ENCODE measurements at places on chromosomes 12 and 14. TPM values are rescaled to one million over a fixed set of nuclear protein-coding genes. Genes with fewer than 3 reads are reported as not detected.

Gene TOMM20L
- not detected for total RNA-seq

DNA sequence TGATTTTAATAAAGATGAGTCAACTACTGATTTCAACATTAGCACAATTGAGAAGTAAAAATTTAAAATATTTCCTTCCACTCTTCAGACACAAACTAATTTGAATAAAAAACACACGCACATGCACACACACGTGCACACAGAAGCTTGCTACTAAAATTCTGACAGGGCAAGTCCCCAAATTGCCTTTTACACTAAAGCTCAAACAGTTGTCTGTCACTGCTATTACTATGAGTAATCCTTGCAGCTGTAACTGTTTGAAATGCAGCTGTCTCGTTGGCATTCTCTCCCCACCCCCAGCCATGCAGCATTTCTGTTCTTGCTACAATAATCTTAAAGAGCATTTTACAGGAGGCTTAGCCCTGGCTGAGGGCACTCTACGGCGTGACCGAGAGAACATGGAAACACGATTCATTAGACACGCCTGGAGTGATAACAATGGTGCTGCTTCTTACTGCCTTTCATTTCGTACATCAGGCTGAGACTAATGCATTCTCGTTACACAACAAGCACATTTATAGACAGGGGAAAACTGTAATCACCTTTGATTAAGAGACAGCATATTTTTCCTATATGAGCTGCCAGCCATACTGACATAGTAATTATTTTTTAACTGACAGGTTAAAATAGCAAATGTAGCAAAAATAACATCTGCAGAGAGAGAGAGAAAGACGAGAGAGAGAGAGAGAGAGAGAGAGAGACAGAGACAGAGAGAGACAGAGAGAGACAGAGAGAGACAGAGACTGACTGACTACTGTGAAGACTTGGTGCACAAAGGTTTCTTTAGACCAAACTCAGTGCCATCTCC is 153.8 kb downstream of the MED13L start:
- H3K27me3 ChIP-seq = no peaks in the 10 kb centered on the region
- no peak overlapping the region for H3K4me3 ChIP-seq
- peaks cover 97% of the 10 kb centered on the region for H3K4me1 ChIP-seq
- DNase-seq = no peak
- no peaks in the 10 kb centered on the region for H3K36me3 ChIP-seq

GRCh38 chr12:122166422-122167349 is 7.3 kb downstream of the IL31 start:
- H3K27ac ChIP-seq = no peak overlapping the region
- H3K36me3 ChIP-seq = no peaks in the 10 kb centered on the region
- no peak overlapping the region for H3K4me3 ChIP-seq
- DNase-seq = no peak
- peaks cover 15% of the 10 kb centered on the region for H3K27me3 ChIP-seq

DNA sequence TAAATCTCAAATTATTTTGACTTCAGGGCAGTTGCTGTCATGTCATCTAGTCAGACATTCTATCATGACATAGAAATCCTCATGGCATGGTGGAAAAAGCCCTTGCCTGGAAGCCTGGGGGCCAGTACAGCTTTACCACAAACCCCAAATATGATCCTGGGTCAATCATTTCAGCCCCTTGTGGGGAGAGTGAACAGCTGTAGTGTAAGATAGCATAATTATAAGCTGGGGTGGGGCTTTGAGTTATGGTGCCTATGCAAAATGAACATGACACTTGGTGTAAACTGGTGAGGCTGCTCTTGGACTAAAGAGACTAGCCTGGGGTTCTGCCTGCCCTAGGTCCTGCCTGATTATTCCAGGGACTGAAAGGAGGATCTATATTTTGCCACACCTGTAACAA is 207.7 kb upstream of the DDHD1 start:
- no peak for DNase-seq
- H3K27ac ChIP-seq = no peak overlapping the region
- H3K36me3 ChIP-seq = no peaks in the 10 kb centered on the region
- H3K4me1 ChIP-seq = peaks cover 2% of the 10 kb centered on the region
- no peak overlapping the region for H3K4me3 ChIP-seq
- no peaks in the 10 kb centered on the region for H3K27me3 ChIP-seq

- H3K27me3 ChIP-seq = no peaks in the 10 kb centered on the region
- H3K36me3 ChIP-seq = no peaks in the 10 kb centered on the region
- H3K27ac ChIP-seq = no peak overlapping the region
- H3K4me1 ChIP-seq = no peaks in the 10 kb centered on the region
- H3K4me3 ChIP-seq = no peak overlapping the region
- DNase-seq = no peak
These were observed 34.5 kb downstream of the RTN1 start for GRCh38 chr14:59836116-59836515.

- no peaks in the 10 kb centered on the region for H3K36me3 ChIP-seq
- H3K27me3 ChIP-seq = no peaks in the 10 kb centered on the region
- no peak overlapping the region for H3K27ac ChIP-seq
- DNase-seq = no peak
- H3K4me1 ChIP-seq = no peaks in the 10 kb centered on the region
These were observed 47.9 kb downstream of the VCPKMT start for GRCh38 chr14:50068496-50068895.

- no peak overlapping the region for H3K27ac ChIP-seq
- H3K4me1 ChIP-seq = no peaks in the 10 kb centered on the region
- no peak overlapping the region for H3K4me3 ChIP-seq
- no peak for DNase-seq
- no peaks in the 10 kb centered on the region for H3K27me3 ChIP-seq
- H3K36me3 ChIP-seq = no peaks in the 10 kb centered on the region
These were observed 131.6 kb downstream of the SEC23A start for GRCh38 chr14:38971258-38971921.

Gene FAM234B
- 5.9 TPM for total RNA-seq

- H3K4me3 ChIP-seq = no peak overlapping the region
- no peak overlapping the region for H3K27ac ChIP-seq
- H3K4me1 ChIP-seq = no peaks in the 10 kb centered on the region
- no peaks in the 10 kb centered on the region for H3K27me3 ChIP-seq
- no peaks in the 10 kb centered on the region for H3K36me3 ChIP-seq
These were observed 229.1 kb downstream of the KCNC2 start for GRCh38 chr12:74980510-74980909.

DNA sequence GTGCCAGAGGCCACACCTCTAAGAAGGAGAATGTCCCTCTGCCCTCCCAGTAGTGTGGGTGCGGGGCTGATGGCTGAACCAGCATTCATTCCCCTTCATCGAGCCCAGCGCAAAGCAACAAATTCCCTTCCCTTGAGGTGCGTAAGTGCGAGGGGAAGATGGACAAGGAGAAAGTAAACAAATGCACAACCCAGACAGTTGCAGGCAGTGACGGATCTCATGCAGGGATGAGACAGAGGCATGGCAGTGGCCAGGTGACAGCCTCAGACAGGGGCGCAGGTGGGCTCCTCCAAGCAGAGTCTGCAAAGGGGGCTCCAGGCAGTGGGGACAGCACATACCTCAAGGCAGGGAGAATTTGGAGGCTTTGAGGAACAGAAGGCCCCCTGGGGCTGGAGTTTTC is 2.3 kb upstream of the MYL2 start:
- no peaks in the 10 kb centered on the region for H3K36me3 ChIP-seq
- no peak for DNase-seq
- no peaks in the 10 kb centered on the region for H3K4me1 ChIP-seq
- H3K4me3 ChIP-seq = no peak overlapping the region
- H3K27me3 ChIP-seq = no peaks in the 10 kb centered on the region
- no peak overlapping the region for H3K27ac ChIP-seq

Gene SLC5A8
- total RNA-seq = not detected

DNA sequence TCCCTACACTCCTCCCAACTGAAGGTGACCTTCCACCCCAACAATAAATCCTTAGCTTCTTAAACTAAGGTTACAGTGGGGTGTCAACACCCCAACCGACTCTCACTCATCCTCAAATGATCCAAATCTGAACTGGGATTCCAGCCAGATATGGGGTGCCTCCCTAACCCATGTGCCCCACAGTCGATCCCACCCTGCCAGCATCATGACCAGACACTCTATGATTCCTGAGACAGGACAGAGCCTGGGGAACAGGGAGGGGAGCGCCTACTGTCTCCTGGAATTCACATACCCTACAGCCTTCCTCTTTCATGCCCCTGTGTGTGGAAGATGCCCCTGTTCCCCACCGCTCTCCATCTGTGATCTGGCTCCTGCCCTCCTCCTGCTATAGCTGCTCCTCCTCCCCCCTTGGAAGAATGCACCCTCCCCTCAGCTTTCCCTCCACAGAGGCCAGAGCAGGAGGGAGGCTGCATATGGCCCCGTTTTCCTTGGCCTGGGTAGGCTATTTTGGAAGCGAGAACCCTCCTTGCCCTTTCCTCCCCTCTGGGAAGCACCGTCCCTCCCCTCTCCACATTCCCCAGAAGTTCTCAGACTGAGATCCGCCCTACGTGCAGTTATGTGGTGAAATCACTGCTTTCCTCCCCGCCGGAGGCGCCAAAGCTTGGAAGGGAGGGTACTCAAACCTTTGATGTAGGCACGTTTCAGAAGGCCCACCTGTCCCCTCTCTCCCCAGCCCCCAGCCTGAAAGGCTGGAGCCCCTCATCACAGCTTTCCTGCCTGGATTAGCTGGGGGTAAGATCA is 48.0 kb downstream of the SMUG1 start:
- DNase-seq = no peak
- H3K27me3 ChIP-seq = no peaks in the 10 kb centered on the region
- H3K27ac ChIP-seq = peak overlapping the region; percentile 71
- no peak overlapping the region for H3K4me3 ChIP-seq
- no peaks in the 10 kb centered on the region for H3K36me3 ChIP-seq

DNA sequence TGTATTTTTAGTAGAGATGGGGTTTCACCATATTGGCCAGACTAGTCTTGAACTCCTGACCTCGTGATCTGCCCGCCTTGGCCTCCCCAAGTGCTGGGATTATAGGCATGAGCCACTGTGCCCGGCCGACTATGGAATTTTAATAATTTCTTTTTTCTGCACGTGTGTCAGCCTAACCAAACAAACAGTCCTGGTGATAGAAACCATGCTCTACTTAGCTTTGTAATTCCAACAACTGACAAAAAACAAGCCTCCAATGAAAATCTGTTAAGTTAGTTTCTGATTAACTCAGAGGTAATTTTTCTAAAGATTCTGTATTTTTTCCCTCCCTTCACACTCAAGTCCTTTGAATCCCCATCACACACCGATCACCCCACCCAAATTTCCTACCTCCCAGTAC is 15.3 kb downstream of the COQ10A start:
- no peak overlapping the region for H3K4me3 ChIP-seq
- no peak for DNase-seq
- H3K27ac ChIP-seq = no peak overlapping the region
- no peaks in the 10 kb centered on the region for H3K27me3 ChIP-seq

Gene GMPR2
- total RNA-seq = 43.1 TPM

GRCh38 chr14:71398450-71398849 is 491.2 kb downstream of the PCNX1 start:
- no peaks in the 10 kb centered on the region for H3K27me3 ChIP-seq
- no peak for DNase-seq
- H3K27ac ChIP-seq = no peak overlapping the region
- H3K4me3 ChIP-seq = no peak overlapping the region
- H3K4me1 ChIP-seq = peaks cover 10% of the 10 kb centered on the region
- H3K36me3 ChIP-seq = no peaks in the 10 kb centered on the region

DNA sequence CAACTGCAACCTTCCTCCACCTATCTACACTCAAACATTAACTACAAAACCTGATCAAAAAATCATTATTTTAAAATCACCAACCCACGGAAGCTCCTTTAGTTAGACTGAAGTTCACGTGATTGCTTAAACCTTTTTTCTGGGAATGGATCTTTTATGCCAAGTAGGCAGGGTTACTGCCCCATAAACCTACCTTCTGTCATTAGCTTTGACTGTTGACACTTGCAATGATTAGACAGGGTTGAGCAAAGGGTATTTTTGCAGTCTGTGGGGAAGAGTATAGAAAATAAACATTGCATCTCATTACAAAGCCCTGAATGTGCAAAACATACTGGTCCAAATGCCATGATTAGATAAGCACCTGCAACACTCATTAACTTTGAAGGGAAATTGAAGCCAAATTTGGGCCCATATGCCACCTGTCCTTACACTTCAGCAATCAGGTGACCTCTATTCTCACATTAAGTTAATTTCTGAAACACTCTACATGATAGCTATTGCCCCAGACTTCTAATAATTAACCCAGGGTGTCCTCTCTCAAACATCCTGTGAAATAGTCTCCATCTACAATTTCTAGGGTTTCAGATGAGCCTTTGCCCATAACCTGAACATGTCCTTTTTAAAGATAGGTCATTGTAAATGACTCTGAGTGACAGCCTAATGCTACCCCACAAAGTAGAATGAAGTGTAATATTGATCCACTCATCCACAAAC is 156.0 kb upstream of the PLEKHG7 start:
- no peak overlapping the region for H3K27ac ChIP-seq
- no peak overlapping the region for H3K4me3 ChIP-seq
- H3K36me3 ChIP-seq = no peaks in the 10 kb centered on the region
- H3K27me3 ChIP-seq = no peaks in the 10 kb centered on the region
- peaks cover 14% of the 10 kb centered on the region for H3K4me1 ChIP-seq
- DNase-seq = no peak

DNA sequence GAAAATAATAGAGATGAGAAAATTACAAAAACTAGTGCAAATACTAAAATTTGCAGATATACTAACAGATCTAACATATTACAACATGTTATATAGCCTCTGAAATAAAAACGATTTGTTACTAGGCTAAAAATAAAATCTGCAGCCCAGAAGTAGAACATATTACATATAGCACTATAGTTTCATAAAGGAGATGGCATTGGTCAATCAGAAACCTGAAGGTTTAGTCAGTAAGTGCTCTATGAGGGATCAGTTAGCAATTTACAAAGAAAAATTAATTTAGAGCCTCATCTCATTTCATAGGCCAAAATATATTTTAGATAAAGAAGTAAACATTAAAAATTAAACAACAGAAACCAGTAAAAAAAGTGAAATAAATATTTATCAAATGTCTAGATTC is 41.0 kb downstream of the IFNG-AS1 start:
- DNase-seq = no peak
- H3K36me3 ChIP-seq = no peaks in the 10 kb centered on the region
- H3K27me3 ChIP-seq = no peaks in the 10 kb centered on the region
- H3K27ac ChIP-seq = no peak overlapping the region
- no peak overlapping the region for H3K4me3 ChIP-seq

- H3K36me3 ChIP-seq = no peaks in the 10 kb centered on the region
- H3K4me1 ChIP-seq = peaks cover 33% of the 10 kb centered on the region
- no peaks in the 10 kb centered on the region for H3K27me3 ChIP-seq
- no peak for DNase-seq
These were observed 768.5 kb downstream of the DIO2 start for GRCh38 chr14:79442786-79443185.

DNA sequence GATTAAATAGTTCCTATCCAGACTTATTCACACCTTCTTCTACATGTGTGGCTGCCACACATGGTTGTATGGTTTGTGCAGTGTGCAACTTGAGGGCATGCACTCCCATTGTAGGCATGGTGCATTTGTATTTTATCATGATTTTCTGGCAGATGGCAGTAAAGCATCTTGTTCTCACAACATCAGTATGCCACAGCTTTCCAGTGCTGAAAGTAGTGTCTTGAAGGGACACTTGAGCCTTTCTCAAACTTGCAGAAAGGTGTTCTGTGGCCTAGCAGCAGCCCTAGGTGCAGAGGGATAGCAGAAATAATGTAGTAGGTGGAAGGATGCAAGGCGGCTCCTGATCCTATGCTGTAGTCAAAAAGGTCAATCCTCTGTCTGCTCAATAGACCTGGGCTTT is 72.9 kb downstream of the LMNTD1 start:
- no peaks in the 10 kb centered on the region for H3K27me3 ChIP-seq
- H3K36me3 ChIP-seq = no peaks in the 10 kb centered on the region
- H3K27ac ChIP-seq = no peak overlapping the region
- no peaks in the 10 kb centered on the region for H3K4me1 ChIP-seq
- no peak overlapping the region for H3K4me3 ChIP-seq

All from esophagus muscularis mucosa (tissue), 4 donors.